H7 (cell line): ENCODE measurements at places on chromosomes 7 and 10. TPM values are rescaled to one million over a fixed set of nuclear protein-coding genes. Genes with fewer than 3 reads are reported as not detected.

GRCh38 chr7:4916113-4916512, 32.6 kb upstream of the RADIL start:
- DNase-seq = peak; percentile 77

GRCh38 chr10:35092851-35093250, 2.7 kb upstream of the CUL2 start:
- DNase-seq = no peak

- no peak for DNase-seq
These were observed 3.7 kb downstream of the TRIL start for GRCh38 chr7:28954471-28954870.

The SORBS1 gene
- total RNA-seq = 10.2 and 12.7 TPM in 2 replicates

The ADIRF gene
- total RNA-seq = not detected in 2 replicates

GRCh38 chr7:35697414-35698175, 2.7 kb upstream of the HERPUD2 start:
- no peak for DNase-seq
